ENCODE measurements at places on chromosomes 5 and 9.

- peak; percentile 89 for DNase-seq
Observed at GRCh38 chr9:134551644-134552348, 89.8 kb upstream of the COL5A1 start.

DNA sequence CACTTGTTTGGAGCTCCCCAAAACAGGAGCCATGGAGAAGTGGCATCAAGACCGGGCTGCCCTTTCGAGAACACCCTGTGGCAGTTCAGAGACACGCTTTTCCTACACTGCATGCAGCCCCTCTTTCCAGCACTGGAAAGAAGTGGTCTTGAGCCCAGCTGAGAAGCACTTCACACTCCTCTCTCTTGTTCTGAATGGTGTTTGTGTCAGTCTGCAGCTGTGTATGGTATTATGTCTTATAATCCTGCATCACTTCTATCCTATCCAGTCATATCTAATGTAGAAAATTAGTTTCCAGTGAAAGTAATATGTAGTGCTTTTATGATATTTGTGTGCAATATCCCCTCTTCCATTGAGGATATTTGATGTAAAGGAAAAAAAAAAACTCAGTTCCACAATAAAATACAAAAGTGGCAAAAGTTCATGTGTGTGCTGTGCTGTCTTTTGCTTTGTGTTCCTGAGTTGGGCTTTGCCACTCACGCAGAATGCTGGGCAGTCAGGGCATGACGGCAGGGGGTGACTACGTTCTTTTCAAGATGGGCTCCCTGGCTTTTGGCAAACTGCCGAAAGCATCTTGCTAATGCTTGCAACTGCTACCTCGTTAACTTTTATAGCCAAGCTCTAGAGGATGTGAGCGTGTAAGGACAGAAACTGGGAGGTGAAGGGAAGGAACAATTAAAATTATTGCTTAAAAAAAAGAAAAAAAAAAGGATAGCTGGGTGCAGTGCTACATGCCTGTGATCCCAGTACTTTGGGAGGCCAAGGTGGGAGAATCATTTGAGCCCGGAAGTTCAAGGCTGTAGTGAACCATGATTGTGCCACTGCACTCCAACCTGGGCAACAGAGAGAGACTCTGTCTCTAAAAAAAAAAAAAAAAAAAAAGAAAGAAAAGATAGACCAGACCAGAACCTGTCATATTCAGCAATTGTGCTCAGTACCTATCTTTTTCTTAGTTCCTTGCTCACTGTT is 102.2 kb downstream of the MAP1B start:
- no peak for DNase-seq

DNA sequence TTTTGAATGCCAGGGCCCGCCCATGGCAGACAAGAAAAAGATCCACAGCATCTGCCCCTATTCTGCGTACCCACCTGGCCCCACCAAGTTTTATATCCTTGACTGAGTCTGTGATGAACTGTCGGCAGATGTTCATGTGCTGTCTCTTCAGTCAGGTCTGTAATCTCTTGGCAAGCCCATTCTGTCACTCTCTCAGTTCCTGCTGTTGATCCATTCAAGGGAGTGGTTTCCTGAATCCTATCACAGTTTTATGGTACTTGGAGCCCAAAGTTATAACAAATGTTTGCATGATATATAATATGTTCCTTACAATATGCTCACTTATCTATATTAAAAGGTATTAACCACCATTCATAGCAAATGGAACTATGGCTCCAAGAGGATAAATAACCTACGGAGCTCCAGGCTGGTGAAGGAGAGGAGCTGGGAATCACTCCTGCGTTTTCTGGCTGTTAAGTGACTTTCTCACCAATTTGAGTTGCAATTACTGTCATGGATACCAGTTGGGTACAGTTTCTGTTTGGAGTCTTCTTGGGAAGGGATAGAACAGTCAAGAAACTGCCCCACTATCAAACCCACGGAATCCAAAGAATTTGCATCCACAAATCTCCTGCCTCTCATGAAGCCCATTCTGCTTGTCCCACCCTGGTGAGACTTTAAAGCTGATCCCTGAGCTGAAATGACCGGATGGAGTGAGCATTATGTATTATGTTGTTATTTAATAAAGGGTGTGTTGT is 103.4 kb upstream of the SPRY4 start:
- DNase-seq, result no peak

DNA sequence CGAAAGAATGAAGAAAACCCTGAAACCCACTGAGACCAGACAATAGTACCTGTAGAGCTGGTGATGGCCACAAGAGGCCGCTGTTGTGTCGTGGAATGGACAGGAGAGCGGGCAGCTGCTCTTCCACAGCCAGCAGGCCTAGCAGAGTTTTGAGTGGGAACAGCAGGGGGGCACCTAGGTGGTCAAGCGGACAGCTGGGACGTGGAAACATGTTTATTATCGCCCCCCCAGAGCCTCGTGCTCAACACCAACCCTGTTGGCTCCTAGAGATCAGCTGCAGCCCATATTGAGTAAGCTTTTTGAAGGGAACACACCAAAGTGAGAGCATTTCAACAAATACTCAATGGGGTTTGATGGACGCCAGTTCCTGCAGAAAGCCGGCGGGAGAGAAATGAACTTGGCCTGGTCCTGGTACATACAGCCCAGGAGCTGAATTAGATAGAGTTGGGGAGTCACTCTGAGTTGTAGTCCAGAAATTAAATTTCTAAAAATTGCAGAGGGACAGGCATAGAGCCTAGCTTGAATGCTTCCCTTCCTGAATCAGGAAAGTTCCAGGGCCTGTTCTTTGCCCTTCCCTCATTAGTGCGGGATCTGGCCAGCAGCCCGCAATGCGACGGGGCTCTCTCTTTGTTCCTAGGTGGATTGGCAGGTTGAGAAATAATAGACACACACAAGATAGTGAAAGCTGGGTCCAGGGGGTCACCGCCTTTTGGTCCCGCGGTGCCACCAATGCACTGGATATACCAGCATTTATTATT is 33.8 kb downstream of the MFAP3 start:
- peak; percentile 84 for DNase-seq

GRCh38 chr5:118678746-118679145 is 309.6 kb downstream of the DTWD2 start:
- DNase-seq, result no peak

DNA sequence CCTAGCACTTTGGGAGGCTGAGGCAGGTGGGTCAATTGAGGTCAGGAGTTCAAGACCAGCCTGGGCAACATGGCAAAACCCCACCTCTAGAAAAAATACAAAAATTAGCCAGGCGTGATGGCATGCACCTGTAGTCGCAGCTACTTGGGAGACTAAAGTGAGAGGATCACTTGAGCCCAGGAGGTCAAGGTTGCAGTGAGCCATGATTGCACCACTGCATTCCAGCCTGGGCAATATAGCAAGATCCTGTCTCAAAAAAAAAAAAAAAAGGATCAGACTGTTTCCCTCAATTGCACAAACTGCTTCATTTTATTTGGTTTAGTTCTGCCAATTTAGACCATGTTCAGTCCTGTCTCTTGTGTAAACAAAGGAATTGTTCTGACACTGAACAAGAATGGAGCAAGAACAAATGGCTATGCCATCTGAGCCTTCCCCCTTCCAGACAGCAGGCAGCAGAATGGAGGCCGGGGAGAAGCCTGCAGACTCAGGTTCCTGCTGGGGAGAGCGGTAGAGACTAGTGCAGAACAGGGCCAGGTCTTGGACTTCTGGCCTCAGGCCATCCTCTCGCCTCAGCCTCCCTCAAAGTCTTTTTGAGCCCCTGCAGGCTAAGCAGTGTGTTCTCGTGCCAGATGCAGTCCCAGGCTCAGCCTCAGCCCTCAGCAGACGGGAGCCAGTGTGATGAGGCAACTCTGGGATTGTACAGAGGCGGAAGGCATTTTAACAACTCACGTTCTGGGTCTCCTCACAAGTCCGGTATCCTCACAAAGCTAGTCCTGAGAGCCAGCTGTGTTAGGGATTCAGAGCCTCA is 18.2 kb downstream of the HNRNPH1 start:
- DNase-seq, result peak; percentile 68

DNA sequence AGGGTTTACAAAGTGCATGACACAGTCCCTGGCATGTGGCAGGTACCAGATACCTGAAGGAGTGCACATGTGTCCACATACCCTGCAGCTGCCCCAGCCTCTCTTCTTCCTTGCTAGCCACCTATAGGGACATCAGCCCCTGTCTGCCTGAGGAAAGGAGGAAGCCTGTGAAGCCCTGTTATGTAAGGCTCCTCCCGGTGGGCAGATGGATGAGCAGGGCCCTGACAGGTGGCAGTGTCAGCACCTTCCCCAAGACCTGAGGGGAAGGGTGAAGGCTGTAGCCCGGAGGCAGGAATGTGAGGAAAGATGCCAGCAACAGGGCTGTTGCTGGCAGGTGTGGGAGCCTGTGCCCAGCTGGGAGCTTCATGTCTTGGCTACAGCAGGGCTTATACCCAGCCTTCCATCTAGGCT is 21.7 kb downstream of the TCF7 start:
- no peak for DNase-seq

DNA sequence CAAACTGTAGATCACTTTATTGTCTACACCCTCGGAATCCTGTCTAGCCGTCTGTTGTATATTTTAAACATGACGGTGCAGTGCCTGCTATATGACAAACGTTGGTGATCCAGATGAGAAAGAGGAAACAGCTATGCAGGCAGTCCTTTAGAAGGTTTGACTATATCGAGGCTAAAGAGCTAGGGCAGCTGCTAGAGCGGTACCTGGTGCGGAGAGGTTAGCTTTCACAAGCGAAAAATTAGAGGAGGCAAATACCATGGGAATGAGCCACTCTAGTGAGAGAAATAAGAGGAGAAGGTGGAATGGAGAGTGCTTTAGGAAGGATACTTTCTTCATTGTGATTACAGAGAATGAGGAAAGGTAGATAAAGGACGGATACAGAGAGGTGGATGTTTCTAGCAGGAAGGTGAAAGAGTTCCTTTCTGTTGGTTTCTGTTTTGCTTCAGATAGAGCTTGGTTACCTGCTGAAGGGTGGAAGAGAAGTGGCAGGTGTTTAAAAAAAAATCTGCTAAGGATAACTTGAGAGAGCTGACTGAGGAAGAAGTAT is 959 bp upstream of the FBXL17 start:
- peak; percentile 53 for DNase-seq

- no peak for DNase-seq
Observed at GRCh38 chr5:42492974-42493373, 69.7 kb downstream of the GHR start.
